Heart left ventricle (tissue), 16 donors: ENCODE measurements at places on chromosomes 3 and 15. TPM values are rescaled to one million over a fixed set of nuclear protein-coding genes. Genes with fewer than 3 reads are reported as not detected.
A peak's percentile ranks its signal among the peaks of the same experiment; 100 is the strongest.

Gene FMN1
- polyA plus RNA-seq, result 0.61 TPM

Gene RARB
- polyA plus RNA-seq, result 4.3 TPM

- H3K4me3 ChIP-seq, result peak overlapping the region; percentile 93
- peaks cover 7% of the 10 kb centered on the region for H3K36me3 ChIP-seq
- peak overlapping the region; percentile 91 for H3K27ac ChIP-seq
- H3K27me3 ChIP-seq, result no peaks in the 10 kb centered on the region
- H3K4me1 ChIP-seq, result peaks cover 25% of the 10 kb centered on the region
These were observed 823 bp upstream of the CCDC71 start for GRCh38 chr3:49166752-49167556.

DNA sequence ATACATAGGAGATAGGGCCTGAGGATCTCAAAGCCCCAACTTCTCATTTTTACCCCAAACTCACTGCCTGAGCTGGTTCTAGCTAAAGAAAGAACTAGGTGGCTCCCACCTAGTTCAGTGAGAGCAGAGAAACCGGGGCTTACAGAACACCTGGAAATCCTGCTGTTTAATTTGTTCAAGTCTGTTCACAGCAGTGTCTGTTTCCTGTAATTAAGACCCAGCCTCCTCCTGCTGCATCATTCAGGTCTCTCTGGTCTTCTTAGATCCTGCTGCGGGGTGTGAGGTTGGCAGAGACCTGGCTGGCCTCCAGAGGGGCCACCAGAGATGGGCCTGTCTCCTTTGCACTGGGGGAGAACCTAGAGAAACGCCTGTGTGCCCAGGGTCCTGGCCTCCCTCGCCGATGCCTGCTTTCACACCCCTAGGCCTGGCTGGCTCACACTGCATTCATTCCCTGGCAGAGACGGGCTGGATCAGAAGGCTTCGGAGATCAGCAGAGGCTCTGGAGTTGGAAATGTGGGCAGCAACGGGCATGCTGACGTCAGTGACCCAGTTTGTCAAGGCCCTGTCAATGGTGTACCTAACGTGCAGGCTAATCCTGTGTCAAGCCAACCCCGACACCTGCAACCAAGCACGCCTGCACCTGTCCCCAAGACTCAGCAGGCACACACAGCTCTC, 4.9 kb upstream of the CHRNA3 start:
- peaks cover 26% of the 10 kb centered on the region for H3K27me3 ChIP-seq
- no peak overlapping the region for H3K4me3 ChIP-seq
- H3K27ac ChIP-seq, result no peak overlapping the region
- H3K36me3 ChIP-seq, result no peaks in the 10 kb centered on the region
- H3K4me1 ChIP-seq, result peaks cover 5% of the 10 kb centered on the region
- DNase-seq, result no peak

DNA sequence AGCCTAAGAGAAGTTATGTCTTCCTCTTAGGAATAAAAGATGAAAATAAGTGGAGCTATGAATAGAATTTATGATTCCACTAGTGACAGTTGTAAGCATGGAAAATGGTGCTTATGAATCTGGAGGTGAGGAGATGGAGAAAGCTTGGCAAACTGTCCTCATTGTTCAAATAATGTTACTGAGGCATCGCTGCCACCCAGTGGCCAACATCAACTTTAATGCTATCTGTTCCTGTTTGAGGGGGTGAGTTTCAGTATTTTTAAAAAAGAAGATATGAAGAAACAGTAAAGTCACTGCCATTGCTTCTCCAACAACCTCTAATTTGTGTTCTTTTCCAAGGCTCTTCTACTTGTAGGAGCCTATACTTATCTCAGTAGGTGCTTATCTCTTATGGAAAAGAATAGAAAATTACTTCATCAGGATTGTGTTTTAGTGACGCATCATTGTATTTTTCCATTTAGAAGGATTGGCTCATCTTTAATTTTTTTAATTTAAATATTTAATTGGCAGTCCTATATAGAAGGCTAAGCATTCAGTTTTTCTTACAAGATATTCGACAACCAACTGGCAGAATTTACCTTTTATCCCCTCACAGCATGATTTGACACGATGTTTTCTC, 260.4 kb upstream of the P2RY1 start:
- no peak overlapping the region for H3K4me3 ChIP-seq
- H3K36me3 ChIP-seq, result no peaks in the 10 kb centered on the region
- H3K4me1 ChIP-seq, result peaks cover 4% of the 10 kb centered on the region
- no peak overlapping the region for H3K27ac ChIP-seq
- DNase-seq, result peak; percentile 51
- H3K27me3 ChIP-seq, result no peaks in the 10 kb centered on the region

Gene TM6SF1
- 2.7 TPM for polyA plus RNA-seq
